ENCODE measurements at places on chromosomes 3 and 15. TPM values are rescaled to one million over a fixed set of nuclear protein-coding genes. Genes with fewer than 3 reads are reported as not detected.

DNA sequence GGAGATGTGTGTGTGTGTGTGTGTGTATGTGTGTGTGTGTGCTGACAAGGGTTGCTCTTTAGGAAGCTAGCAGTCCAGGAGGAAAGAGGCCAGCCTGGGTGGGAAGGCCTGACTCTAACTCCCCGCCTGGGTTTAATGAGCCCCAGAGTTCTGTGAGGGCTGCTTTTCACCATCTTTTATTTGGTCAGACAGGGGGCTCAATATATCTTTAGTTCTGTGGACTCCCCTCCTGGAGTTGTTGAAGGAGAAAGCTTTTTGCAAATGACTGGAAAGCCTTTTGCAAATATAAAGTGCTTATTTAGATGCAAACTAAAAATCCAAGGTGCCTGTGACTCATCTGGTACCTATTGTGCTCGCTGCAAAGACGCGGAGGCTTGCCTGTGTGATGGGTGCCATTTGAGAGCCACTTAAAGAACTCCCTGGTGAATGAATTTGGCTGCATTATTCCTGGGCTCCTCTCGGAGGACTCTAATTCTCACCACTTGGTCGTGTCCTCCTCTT, 24.5 kb downstream of the DRD3 start:
- no peak for DNase-seq

DNA sequence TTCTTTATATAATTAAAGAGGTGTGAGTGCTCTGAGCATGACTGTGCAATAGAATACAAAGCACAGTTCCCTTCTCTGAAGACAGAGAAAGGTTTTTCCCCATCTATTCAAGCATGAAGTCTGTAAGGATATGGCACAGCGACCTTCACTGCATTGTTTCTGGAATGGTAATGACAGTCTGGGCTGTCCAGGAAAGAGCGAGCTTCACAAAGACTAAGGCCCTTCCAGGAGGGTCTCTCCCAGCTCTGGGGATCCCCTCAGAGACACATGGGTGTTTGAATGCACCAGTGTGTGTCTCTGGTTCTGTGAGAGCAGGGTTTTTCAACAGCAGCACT, 179.9 kb upstream of the NR2E3 start:
- DNase-seq, result no peak

GRCh38 chr3:122678506-122678905, 2.1 kb upstream of the PARP14 start:
- DNase-seq, result no peak

DNA sequence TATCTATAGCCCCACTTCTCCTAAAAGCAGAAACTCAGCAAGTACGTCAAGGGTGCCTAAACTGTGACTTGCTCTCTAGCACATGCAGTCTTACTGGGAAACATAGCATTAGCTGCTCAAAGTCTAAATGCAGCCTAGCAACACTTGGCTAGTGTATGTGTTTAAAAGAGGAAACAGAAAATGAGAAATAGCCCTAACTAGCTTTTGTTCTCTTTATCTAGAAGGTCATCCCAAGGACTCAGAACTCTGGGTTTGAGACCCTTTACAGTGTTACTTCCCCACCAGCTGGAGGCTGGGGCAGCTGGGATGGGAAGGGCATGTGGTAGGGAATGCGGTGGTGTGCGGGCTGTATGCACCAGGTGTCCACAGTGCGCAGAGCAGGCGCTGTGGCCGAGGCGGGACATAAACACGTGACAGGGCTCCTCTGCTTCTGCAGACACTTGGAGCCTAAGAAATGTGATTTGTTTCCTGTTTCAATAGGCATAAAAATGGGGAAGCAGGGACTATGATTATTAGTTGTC, 13.3 kb downstream of the ETV5 start:
- DNase-seq, result no peak

DNA sequence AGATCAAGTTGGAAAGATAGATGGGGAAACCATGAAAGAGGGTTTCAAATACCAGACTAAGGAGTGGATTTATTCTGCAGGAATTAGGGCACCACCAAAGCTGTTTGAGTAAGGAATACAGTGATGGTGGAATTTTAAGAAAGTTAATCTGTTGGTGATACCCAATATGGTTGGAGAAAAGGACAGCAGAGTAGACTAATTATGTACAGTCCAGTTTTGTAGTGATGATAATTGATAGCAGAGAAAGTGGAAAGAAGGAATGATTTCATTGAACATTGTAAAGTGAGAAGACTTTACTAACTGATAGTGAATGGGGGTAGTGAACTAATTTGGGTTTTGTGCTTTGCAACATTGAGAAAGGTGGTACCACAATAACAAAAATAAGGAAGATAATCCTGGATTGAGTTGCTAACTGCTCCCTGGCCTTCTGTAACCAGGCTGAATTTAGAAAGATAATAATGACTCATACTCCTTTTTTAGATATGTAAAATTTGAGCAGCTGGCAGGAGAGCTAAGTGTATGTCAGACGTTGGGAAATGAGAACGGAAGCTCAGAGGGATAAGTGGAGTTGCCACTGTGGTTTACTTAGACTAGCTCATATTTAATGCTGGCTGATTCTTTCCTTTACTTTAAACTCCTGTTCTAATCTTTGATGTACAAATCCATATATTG, 16.9 kb downstream of the TCAIM start:
- no peak for DNase-seq

The GOLGA6L7 gene
- total RNA-seq, result not detected

DNA sequence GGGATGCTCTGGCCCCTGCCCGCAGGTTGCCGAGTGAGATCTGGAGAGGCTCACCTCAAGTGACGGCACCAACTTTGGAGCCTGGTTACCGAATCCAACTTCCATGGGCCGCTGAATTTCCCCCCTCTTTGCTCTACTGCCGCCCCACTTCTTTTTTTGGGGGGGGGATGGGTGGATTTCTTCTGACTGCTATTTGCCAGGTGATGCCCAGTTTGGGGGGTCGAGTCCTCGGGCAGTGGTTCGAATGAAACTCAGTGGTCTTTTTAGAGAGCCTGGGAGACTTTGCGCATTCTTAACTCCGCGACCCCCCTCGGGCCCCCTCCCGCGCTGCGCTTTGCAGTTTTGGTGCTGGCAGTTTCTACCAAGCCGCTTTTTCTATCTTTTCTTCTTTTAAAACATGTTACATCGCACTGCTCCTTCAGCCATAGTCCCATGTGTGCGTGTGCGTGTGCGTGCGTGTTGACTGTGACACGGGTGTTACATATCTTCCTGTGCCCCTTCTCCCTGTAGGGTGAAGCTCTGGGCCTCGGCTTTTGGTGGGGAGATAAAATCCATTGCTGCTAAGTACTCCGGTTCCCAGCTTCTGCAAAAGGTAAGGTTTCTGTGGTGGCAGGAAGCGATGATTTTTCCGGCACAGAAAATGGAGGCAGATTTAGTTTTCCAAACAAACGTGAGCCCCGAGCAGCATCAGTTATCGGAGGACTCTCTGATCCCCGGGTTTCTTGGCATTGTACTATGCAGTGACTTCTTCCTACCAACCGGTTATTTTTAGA, 837 bp downstream of the CACNA2D3 start:
- no peak for DNase-seq

DNA sequence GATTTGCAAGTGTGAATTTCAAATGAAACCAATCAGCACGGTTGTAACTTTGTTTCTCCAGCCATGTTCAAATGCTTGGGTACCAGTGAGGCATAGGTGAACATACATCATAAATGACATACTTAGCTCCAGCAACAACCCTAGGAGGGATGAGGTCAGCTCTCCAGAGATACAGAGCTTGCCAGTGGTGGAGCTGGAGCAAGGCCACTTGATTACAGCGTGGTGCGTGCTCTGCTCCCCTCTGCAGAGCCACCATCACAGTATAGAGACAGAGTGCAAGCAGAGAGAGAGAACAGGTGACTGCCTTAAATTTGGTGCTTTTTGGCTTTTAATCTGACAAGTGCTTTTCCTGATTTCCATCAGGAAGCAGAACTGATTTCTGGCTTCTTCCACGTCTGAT, 275.1 kb downstream of the PDZRN3 start:
- no peak for DNase-seq

- DNase-seq, result no peak
Observed at GRCh38 chr15:80560601-80561400, 134.3 kb upstream of the ABHD17C start.

GRCh38 chr3:19213603-19214220, 65.4 kb downstream of the KCNH8 start:
- no peak for DNase-seq

GRCh38 chr15:64249883-64250575, 87.2 kb upstream of the PPIB start:
- no peak for DNase-seq

GRCh38 chr3:189286188-189286587, 114.4 kb downstream of the TPRG1 start:
- DNase-seq, result no peak

The ROPN1 gene
- total RNA-seq, result not detected

The WDR49 gene
- 1.5 TPM for total RNA-seq

DNA sequence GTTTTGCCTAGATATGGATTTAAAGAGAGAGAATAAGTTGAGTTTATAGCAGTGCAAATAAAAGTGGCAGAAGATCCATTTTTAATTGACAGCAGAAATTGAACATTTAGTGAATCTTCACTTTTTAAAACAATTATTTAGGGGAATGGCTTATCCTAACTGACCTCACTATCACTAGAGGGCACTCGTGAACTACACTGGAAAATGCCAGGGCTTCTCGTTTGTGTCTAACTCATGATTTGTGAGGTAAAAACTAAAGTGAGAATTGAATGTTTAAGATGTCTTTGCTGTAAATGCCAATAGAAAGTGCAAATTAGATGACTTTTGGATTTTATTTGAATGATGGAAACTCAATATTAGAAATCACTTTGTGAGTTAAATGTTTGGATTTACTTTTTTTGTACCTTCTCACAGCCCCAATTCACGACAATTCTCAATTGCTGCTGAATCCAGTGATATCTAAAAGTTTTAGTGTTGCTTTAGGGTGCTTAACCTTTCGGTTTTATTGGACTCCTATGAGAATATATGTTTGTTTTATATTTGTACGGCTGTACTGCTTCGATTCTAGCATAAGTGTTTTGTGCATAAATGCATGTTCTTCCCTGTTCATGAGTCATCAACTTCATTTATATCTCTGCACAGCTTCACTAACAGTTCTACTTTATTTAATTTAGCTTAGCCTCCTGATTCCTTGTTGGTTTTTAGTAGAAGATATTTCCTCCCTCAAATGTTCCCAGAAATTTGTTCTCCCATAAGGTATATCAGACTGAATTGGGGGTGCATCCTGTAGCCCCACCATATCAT, 462.1 kb downstream of the MFSD1 start:
- no peak for DNase-seq

DNA sequence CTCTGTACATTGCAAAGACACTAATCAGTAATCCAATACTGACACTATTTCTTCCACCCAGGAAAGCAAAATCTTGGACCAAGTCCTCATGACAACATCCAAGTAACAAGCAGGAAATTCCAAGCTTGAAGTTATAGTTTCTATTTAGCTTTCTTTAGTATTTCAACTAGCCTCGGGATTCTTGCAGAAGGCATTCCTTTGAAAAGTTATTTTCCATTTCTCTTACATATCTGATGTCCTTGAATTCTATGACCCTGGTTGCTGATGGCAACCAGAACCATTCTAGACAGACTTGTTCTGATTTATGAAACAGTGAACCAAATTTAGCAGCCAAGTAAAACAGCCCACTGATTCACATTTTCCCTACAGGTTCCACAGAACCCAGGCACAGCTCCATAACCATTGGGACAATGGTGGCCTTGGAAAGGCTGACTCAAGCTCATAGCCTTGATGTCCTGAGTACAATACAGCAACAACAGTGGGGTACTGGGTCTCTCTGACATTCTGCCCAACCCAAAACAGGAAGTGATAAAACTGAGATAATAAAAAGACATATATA, 26.5 kb downstream of the P3H2 start:
- no peak for DNase-seq

The GABRG3 gene
- total RNA-seq, result not detected

DNA sequence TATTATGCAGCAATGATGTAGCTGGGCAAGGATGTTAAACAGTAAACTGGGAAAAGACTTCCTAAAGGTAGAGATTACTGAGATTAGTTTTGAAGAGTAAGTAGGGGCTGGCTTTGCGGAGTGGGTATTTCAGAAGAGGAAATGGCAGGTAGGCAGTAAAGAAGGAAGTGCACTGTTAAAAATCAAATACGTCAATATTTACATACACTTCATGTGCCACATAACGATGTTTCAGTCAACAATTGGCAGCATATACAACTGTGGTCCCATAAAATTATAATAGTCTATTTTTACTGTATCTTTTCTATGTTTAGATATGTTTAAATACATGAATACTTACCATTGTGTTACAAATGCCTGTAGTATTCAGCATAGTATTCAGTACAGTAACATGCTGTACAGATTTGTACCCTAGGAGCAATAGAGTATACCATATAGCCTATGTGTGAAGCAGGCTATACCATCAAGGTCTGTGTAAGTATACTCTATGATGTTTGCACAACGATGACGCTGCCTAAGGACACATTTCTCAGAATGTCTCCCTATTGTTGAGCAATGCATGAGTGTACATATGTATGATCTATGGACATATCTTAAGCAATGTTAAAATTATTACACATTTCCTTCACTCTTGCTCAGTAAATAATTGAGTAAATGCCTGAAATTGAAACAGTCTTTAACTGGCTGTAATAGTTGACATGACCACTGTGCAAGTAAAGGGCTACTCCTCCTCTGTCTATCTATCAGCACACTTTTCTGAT, 196.7 kb downstream of the ISL2 start:
- DNase-seq, result no peak

DNA sequence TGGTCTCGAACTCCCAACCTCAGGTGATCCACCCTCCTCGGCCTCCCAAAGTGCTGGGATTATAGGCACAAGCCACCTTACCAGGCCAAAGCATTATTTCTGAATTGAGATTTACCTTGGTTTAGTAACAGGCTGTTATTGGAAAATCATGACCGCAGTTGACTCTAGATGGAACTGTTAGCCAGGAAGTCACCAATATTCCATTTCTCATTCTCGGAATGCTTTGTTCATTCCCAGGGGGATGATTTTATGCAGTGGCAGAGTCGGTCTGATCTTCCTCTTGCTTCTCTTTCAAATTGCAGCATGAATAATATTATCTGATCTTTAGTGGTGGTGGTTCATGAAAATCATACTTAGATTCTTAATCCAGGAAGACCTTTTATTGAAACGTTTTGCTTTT, 195.5 kb upstream of the MBNL1 start:
- DNase-seq, result no peak

GRCh38 chr15:39125226-39125625, 455.7 kb upstream of the THBS1 start:
- DNase-seq, result no peak

GRCh38 chr15:68807249-68807648, 13.4 kb downstream of the ANP32A start:
- peak; percentile 18 for DNase-seq

The CFAP100 gene
- not detected for total RNA-seq

The HACD3 gene
- total RNA-seq, result 22.3 TPM

- DNase-seq, result no peak
Observed at GRCh38 chr3:10815487-10815886, 541 bp upstream of the SLC6A11 start.

DNA sequence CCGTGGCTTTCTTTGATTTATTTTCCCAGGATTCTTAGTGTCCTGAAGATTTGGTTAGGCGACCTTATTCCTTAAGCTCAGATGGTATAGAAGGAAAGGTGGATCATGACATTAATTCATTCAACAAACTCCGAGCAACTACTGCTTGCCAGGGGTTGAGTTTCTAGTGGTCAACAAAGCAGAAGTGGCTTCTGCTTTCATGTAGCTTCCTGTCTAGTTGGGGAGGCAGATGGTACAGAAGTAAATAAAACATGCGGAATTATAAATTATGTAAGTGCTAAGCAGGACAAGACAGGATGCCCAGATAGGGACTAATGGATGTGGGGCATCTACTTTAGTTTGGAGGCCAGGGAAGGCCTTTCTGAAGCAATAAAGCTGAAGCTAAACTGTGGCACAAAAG, 15.6 kb downstream of the EEFSEC start:
- DNase-seq, result no peak

- no peak for DNase-seq
Observed at GRCh38 chr3:7934362-7934761, 567.3 kb upstream of the LMCD1 start.

The ACOX2 gene
- 161 TPM for total RNA-seq

Measured in Peyer's patch (tissue), 4 donors.